Activated CD8-positive, alpha-beta memory T cell treated with anti-CD3 and anti-CD28 coated beads for 1 hour (primary cell): ENCODE measurements at places on chromosomes 4 and X.

- no peak for DNase-seq
Observed at GRCh38 chr4:40323866-40324265, 11.3 kb upstream of the CHRNA9 start.

DNA sequence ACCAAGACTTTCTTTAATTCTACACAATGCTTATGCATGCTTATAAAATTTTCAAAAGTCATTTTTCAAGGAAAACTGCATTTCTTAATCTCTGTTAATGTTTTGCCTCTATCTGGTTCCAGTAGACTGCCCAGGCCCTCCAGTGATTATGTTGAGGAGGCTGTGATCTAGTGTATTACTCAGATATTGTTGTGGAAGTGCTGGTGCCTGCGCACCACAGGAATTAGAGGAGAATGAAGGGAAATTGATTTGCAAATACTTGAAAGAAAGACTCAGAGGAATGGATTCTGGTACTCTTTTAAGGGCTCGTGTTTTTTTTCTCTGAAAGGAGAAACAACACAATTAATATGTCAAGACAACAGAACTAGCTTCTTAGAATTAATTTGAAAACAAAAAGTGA is 1015.1 kb downstream of the RPA4 start:
- DNase-seq: no peak

DNA sequence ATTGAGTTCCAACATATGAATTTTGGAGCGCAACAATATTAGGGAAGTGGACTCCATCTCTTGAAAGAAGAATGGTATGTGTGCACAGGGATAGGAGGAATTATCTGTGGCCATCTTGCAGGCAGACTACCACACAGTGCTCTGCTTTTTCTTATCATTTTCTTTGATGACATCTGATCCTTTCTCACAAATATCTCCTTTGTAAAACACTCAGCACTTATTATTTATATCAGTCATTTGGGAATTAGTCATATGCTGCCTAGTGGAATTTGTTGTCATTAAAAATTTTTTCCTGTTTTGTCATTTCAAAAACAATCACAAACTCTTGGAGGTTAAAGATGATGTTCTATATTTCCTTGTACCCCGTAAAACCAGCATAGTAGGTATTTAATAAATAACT is 444.3 kb upstream of the ATOH1 start:
- DNase-seq: no peak

DNA sequence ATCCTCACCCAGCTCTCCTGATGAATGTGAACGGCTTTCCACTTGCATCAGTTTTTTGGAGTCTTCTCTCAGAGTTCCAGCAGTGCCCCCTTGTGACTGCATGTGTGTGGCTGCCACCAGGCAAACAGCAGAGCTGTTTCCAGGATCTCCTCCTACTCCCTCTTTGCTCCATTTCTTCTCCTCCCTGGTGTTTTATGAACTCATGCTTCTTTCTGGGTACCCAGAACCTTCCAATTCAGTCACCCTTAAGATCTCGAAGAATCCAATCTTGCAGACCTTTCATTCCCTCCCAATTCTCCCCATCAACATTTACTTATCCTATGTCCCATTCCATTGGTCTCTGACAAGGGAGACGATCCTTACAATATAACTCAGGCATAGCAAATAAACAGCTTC is 6.8 kb upstream of the TCEANC start:
- no peak for DNase-seq

DNA sequence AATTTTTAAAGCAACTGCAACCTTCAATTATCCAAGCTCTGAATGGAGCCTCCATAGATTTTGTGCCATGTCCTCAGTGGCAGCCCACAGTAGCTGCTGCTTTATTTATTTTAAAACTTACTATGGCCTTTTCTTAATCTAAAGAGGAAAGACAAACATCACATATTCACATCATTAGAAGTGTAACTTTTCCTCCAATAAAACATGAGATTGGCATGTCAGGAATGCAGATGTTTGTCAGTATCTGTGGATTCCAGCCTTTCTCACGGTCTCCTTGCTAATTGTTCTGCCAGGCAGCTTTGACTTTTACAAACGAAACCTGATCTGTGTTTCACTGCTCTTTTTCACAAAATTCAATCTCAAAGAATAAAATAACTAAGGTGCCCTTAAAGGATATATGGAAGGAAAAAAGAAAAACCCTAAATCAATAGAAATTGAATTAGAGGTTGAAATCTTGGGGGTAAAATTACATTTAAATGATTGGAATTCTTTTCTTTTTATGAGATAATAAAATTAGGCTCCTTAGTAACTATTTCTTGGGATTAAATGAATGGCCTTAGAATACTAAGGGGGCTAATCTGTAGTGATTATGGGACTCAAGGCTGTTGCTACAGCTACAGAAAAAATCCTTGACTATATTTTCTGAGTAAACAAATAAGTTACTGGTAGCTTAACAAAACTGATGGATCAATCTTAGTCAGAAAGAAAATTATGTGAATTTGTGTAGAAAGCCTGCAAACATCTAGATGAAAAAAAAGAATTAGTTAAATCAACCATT is 151.3 kb downstream of the RTL9 start:
- no peak for DNase-seq

DNA sequence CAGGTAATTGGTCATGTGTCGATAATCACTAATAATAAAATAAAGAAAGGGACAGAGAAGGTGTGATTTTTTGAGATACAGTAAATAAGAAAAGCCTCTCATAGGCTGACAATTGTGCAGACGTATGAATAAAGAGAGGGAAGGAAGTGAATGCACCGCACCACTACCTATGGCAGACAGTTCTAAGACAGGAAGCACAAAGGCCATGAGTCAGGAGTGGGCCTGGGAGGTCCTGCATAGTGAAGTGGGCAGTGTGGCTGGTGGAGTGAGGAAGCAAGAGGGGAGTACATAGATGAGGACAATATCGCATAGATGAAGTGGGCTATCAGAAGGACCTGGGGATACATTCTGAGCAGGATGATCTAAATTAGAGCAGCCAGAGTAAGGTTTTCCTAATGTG is 75.6 kb downstream of the BMP3 start:
- DNase-seq: no peak

GRCh38 chr4:43253541-43253940 is 361.0 kb downstream of the GRXCR1 start:
- no peak for DNase-seq

- DNase-seq: peak; percentile 16
Observed at GRCh38 chr4:107721436-107722100, 1.5 kb upstream of the PAPSS1 start.

- no peak for DNase-seq
Observed at GRCh38 chrX:133921764-133922389, 63.5 kb downstream of the GPC3 start.
